Fibroblast of mammary gland (primary cell): ENCODE measurements at places on chromosomes 1 and 21.
A peak's percentile ranks its signal among the peaks of the same experiment; 100 is the strongest.

- DNase-seq = no peak
These were observed 224.9 kb upstream of the FGGY start for GRCh38 chr1:59071876-59072582.

GRCh38 chr1:168229893-168230292 is 4.1 kb downstream of the SFT2D2 start:
- no peak for DNase-seq

GRCh38 chr1:229536982-229537381 is 21.5 kb downstream of the ABCB10 start:
- no peak for DNase-seq

- no peak for DNase-seq
These were observed 6.2 kb upstream of the CD34 start for GRCh38 chr1:207917080-207917479.

- DNase-seq = no peak
These were observed 127.5 kb upstream of the EDN2 start for GRCh38 chr1:41611932-41612450.

GRCh38 chr1:163477276-163477830 is 155.6 kb downstream of the NUF2 start:
- no peak for DNase-seq

DNA sequence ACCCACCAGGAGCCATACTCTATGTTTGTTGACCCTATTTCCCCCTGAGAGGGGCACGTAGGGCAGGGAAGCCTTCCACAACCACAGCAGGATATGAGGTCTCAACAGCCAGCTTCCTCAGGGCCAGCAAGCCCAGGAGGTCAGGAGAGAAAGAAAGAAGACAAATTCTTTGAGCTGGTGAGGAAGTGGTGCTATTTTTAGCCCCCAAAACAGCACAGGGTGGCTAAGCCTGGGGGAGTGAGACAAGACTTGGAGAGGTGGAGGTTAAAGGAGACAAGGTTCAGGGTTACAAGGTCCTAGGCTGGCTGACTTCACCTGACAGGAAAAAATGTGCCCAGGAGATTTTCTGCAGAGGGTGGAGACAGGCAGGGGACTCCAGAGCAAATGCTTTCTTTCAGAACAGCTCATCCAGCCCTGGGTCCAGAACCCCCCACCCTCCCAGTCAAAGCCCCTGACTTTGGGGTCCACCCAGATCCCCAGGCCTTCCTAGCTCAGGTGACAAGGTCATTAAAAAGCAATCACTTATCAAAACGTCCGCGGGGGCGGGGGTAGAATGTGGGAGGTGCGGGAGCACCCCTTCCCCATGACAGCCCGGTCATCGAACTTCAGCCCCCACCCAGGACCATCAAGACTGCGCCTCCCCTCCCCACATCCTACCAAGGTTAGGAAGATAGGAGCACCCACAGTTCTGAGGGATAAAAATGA is 1.3 kb downstream of the SV2A start:
- no peak for DNase-seq

DNA sequence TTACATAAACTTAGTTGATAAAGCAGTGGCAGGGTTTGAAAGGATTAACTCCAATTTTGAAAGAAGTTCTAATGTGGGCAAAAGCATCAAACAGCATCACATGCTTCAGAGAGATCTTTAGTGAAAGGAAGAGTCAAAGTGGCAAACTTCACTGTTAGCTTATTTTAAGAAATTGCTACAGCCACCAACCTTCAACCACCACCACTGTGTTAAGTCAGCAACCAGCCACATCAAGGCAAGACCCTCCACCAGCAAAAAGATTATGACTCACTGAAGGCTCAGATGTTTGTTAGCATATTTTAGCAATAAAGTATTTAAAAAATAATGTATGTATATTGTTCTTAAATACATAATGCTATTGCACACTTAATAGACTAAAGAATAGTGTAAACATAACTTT is 21.3 kb upstream of the MAGI3 start:
- DNase-seq = no peak

GRCh38 chr1:95179205-95179986 is 54.6 kb upstream of the RWDD3 start:
- DNase-seq = no peak

GRCh38 chr1:27861436-27861835 is 10.9 kb upstream of the THEMIS2 start:
- DNase-seq = no peak

- no peak for DNase-seq
These were observed 363.4 kb upstream of the PLXNA2 start for GRCh38 chr1:208607616-208608015.

- DNase-seq = peak; percentile 100
These were observed 27.5 kb downstream of the ARID1A start for GRCh38 chr1:26723013-26723991.

- no peak for DNase-seq
These were observed 55.1 kb downstream of the LRIG2 start for GRCh38 chr1:113128116-113128515.

- no peak for DNase-seq
These were observed 50.4 kb downstream of the RAP1GAP start for GRCh38 chr1:21618561-21619374.

DNA sequence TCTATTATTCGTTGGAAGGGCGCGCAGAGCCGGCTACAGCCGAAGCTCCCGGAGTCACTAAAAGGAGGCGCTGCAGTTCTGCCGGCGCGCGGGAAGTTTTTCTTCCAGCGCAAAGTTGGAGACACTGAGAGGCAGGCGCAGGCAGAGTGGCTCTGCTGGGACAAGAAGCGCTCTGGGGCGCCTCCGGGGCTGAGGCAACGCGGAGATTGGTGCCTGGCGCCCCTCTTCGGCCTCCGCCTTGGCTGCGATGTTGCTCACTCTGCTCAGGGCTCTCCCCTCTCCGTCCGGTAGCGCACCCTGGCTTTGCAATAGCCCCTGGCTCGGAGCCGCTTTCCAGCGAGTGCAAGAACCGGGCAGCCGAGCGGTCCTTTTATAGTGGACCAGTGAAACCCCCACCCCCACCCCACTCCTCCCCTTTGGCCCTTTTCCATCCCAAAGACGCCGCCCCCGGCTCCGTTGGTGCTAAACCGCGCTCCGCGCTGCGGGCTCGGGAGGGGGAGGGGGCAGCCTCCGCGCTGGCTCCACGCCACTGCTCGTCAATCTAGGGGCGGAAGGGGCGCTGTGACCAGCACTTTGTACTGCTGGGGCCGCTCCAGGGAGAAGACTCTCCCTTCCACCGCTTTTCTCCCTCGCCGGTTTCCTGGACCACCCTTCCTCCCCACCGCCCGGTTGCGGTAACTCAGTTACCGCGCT is at the start of gene ADAMTS1:
Gene ADAMTS1 (minus strand): TSS at position 344 of the 693 bp plus-strand sequence. CDS start 455 bp downstream, outside the sequence.
- DNase-seq = peak; percentile 88

DNA sequence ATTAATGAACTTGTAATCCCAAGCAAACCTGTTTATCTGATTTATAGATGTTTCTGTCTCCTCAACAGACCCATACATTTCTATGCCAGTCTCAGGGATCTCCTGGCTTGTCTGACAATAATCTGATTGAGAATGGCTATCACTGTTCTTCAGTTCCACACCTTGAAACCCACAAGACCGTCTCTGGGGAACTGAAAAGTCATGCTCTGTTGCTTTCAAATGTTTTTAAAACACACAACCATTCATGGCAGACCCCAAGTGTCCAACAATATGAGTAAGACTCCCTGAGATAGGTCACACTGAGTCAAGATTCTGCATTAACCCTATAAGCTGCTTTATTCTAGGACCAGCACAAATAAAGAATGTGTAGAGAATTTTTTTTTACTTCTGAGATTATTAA is 611.2 kb upstream of the PLXNA2 start:
- DNase-seq = no peak

- no peak for DNase-seq
These were observed 382.0 kb downstream of the NUF2 start for GRCh38 chr1:163703794-163704193.

- no peak for DNase-seq
These were observed 95.5 kb downstream of the SDCCAG8 start for GRCh38 chr1:243351337-243351736.

DNA sequence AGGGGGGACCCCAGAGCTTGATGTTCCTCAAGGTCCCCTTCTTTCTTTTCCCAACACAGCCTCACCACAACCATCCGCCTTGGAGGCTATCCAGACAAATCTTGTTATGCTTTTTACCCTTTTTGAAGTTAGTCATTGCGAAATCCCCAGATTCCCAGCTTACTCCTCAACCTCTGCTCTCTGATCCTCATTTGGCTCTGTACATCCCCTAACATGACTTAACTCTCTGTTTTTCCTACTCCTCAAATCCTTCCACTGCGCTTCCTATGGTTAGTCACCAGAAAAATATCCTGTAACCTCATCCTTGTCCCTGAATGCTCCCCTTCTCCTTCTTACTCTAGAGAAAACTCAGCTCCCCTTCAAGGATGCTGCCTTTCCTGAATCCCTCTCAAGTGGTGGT is 189.1 kb upstream of the POU3F1 start:
- peak; percentile 83 for DNase-seq

DNA sequence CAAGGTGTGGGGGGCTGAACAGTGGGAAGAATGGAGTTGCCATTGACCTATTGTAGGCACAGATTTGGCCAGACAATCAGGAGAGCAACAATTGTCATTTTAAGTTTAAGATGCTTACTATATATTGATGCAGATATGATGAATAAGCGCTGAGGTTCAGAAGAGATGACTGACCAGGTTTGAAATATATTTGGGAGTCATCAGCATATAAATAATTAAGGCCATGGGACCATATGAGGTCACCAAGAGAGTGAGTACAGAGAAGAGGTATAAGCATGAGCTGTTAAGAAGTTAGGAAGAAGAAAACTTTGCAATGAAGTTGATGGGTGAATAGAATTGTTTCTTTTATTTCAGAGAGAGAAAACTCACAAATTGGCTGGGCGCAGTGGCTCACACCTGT is 4.5 kb upstream of the GADD45A start:
- DNase-seq = no peak

GRCh38 chr1:157073944-157074685 is 25.5 kb downstream of the ETV3L start:
- DNase-seq = peak; percentile 74

DNA sequence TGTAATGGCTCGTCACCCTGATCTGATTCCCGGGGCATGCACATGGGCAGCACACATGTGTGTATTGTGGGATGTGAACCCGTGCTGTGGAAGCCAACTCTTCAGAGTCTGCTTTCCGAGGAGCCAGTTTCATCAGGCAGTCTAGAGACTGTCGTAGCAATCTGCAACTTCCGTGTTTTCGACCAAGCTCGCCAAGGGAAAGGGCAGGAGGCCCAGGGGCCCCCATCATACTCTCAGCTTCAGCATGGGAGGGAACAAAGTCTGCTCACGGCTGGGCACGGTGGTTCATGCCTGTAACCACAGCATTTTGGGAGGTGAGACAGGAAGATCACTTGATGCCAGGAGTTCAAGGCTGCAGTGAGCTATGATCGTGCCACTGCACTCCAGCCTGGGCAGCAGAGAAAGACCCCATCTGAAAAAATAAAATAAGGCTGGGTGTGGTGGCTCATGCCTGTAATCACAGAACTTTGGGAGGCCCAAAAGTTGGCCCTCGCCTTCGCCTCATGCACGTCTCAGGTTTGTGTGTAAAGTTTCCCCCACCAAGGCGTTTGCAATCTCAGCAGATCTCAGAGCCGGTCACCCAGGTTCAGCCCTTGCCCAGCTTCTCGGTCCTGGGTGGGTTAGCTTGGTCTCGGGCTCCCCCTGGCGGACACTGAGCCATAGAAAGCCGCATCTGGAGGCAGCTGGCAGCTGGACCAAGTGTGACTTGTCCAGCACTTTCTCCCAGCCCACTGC is 48.5 kb upstream of the SLC25A33 start:
- peak; percentile 82 for DNase-seq

DNA sequence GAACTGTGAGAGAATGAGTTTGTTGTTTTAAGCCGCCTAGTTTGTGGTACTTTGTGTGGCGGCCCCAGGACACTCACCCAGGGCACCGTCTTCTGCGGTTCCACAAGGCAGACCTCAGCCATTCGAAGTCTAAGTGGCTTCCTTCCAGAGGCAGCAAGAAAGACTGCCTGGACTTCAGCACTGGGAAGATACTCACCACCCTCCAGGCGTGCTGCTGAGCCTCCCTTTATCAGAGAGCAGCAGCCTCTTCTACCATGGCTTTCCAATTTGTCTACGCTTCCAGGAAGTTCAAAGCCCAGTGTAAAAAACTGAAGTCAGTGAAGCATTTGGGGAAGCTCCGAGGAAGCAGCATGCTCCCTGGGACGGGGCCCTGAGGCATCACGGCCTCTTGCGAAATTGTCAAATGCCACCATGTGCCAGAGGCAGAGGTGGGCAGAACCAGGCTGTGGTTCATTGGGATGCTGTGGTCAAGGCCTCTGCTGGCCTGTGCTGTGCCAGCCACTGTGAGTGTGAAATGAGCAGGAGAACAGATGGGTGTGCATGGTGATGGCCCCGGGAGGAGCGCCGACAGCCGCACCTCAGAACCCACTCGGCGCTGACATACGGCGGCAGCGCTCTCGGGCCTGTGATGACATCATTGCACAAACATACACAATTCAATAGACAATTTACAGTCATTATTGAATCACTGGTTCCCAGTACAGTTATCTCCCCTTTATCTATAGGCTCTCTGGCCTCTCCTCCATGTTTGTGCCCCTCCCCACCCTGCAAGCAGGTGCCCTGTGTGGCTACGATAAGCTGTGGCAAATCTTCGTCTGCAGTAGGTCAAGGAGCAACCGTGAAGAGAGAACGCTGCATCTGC is 110.4 kb downstream of the PDE9A start:
- DNase-seq = no peak

DNA sequence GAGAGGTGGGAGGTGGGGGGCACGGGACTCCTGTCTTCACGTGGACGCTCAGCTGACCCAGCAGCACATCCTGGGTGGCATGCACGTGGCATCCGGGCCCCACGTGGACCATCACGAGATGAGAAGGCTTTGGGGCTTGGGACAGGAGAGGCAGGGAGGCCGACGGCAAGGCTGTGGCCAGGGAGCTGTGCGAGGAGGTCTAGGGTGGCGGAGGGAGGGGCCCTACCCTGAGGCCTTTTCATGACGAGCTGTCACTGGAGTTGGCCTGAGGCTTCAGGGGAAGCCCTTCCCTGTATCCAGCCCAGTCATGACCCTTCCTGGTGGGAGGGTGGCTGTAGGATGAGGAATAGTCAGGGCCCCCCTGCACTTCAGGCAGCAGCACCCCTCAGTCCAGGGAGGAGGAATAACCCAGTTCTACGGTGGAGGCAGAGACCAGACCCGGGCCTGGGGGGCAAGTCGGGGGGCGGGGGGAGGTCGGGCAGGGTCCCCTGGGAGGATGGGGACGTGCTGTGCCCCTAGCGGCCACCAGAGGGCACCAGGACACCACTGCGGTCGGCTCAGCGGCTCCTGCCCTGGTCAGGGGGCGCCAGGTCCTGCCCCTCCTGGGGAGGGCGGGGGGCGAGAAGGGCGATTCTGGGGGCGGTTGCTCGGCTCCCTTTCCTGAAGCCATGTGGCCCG is 2.0 kb upstream of the PERM1 start:
- DNase-seq = no peak
